Kidney glomerular epithelial cell (primary cell): ENCODE measurements at places on chromosomes 1 and 21.

DNA sequence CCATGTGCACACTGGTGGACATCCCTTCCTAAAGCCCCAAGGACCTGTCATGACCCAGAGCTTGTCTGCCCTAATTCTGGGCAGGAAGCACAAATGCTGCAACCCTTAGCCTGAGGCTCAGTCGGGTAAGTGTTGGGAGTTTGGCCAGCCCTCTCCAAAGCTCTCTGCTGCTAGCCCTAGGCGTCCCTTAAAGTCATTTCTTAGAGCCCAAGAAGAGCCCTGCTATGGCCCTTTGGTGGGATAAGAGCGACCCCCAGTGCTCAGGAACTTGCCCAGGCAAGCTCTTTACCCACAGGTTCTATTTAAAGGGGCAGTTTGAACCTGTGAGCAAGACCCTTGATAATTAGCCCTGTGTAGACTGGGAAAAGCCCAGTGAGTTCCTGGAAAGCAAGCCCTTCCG lies 356.8 kb downstream of the RRAGC start:
- no peak for DNase-seq

DNA sequence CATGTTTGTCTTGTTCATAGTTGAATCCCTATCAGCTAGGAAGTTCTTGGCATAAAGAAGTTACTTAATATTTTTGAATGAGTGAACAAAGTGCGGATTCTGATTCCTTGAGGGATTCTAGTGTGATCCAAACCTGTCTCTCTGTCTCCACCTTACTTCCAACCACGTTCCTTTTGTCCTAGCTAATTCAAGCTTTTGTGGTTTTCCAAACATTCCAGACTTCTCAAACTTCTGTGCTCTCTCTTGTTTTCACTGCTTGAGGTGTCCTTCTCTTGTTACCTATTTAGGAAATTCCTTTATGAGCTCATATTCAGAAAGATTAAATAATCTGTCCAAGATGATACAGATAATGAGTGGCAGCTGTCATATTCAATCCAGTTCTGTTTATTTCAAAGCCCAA lies 353.2 kb downstream of the PTBP2 start:
- no peak for DNase-seq

DNA sequence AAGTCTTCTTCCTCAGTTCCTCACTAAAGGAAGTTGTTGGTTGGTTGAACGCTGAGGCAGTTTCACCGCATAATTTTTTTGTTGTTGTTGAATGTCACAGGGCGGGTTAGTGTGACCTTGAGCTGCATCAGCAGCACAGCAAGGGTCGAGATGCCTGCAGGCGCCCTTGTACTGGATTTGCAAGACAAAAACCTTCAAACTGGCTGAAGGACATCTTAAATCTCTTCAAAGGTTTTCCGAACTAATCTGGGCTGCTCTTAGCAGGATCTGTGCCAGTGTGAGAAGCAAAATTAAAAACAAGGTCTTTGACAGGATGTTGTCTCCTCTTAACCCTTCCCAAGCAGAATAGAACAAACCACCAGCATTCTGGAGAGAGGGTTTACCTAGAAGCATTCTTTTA lies 59.4 kb downstream of the NRIP1 start:
- DNase-seq = no peak

DNA sequence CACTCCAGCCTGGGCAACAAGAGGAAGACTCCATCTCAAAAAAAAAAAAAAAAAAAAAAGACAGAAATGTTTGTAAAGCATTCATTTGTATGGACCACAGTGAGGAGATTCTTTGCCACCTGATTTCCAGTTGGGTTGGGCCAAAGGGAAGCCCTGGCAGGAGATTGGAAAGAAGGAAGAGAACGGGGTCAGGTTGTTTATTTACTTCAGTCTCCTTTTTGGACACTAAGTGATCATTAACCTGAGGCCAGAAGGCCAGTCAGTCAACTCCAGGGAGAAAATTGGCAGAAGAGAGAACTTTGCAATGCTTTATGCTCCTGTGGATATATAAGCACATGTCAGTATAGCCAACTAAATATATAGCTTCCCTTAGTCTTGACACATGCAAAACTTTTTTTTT lies 85.9 kb downstream of the NTMT2 start:
- no peak for DNase-seq

GRCh38 chr1:25587290-25587689 lies 29.3 kb upstream of the MAN1C1 start:
- no peak for DNase-seq

- DNase-seq = no peak
Observed at GRCh38 chr1:12057382-12057781, 5.7 kb upstream of the TNFRSF8 start.

DNA sequence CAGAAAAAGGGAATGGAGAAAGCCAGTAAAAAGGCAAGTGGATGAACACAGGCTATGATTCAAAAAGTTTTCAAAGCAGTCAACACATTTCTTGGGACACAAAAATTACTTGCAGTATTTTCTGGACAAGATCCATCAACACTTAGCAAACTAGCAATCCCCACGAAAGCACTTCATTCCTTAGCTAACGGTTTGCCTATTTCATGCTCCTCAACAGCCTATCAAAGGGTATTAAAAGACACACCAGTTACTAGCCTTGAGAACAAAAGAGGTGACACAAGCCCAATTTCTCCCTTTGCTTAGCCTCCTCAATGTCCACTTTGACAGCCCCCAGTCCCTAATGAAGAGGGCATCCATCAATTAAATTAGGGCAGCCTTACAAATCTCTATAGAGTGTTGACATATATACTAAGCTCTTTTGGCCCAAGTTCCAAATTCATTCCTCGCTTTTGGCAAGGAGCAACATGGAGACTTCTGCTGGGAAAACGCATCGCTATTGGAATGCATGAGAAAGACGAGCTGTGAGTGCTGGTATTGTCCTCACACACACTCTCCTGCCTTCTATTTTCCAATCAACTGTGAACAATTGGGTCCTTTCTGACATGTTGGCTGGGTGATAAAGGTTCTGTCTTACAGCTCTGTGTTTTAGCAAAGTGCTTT lies 180.0 kb downstream of the TNR start:
- no peak for DNase-seq

- no peak for DNase-seq
Observed at GRCh38 chr1:57492586-57493226, 68.8 kb upstream of the DAB1 start.

- no peak for DNase-seq
Observed at GRCh38 chr1:180185281-180185680, 30.6 kb downstream of the QSOX1 start.

DNA sequence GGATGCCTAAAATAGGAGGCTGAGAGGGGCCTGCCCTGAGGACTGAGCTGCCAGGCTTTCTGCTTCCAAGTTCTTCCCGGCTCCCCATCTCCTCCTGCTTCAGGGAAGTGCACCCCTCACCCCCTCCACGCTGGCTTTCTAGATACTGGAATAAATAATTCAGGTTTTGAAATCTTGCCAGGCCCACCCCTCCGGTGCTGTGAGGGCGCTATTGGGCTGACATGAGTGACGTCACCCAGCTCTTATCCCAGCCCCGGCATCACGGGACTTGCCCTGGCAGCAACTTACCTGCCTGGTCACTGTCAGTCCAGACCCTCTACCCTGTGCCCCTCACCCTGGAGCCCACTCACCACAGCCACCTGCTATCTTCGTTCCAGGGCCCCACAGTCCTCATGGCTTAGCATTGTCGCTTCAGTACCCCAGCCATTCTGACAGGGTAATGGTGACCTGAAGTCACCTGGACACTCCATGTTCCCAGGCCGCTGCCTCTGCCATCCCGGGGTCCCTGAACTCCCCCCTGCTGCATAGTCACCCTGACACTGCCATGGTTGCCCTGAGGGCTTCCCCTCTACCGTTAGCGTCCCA lies 819 bp upstream of the GPR3 start:
- DNase-seq = no peak

DNA sequence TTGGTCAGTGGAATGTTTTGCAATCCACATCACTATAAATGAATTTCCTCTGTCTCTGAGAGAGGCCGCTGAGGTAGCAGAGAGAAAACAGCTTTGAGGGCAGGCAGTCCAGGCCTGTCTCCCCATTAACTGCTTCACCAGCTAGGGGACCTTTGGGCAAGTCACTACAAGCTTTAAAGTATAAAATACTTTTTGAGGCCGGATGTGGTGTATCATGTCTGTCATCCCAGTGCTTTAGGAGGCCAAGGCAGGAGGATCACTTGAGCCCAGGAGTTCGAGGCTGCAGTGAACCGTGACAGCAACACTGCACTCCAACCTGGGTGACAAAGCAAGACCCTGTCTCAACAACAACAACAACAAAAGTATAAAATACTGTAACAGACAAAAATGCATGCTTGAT lies 6.4 kb downstream of the IL6R start:
- no peak for DNase-seq

DNA sequence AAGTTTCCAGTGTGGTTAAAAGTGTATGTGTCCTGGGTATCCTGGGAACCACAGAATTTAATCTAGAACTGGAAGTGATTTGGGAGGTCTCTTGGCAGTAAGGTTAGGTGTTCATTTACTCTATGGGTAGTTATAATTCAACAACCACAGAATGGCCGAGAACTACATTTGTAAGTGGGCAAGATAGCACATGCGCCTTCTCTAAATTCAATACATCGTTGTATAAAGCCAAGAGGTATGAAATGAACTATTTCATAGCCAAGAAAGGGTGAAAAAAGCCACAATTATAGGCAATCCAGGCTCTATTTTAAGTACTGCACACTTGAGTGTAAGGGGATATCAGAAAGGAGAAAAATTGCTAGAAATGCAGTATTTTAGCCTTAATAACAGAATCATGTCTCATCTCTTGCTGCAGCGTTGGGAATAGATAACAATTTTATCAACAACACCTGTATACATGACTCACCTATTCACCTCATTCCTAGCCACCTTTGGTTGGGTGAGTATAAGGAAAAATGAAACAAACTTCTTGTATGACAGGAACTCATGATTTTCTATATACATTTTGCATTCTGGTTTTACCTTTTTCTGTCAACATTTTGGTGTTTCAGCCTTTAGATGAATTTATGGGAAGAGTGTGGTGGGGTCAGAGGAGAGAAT lies 4.5 kb downstream of the SDCCAG8 start:
- no peak for DNase-seq

DNA sequence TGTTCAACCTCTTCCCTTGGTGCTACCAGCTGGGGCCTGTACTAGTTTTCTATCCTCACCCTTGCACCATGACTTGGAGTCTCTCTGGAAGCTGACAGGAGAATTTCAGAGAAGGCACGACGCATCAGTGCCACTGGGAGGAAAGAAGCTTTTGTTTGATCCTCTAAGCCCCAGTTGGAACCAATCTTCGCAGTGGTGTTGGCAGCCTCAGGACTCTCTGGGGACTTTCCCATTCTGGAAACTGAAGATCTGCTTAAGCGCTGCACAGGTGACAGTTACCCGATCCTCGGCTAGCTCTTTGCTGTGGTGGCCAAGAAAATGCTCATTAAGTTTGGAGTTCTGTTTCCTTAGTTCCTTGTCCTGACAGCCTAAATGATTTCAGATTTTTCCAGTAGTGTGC lies 222.3 kb downstream of the RHOU start:
- no peak for DNase-seq

- no peak for DNase-seq
Observed at GRCh38 chr1:54871275-54872035, 15.5 kb downstream of the DHCR24 start.

DNA sequence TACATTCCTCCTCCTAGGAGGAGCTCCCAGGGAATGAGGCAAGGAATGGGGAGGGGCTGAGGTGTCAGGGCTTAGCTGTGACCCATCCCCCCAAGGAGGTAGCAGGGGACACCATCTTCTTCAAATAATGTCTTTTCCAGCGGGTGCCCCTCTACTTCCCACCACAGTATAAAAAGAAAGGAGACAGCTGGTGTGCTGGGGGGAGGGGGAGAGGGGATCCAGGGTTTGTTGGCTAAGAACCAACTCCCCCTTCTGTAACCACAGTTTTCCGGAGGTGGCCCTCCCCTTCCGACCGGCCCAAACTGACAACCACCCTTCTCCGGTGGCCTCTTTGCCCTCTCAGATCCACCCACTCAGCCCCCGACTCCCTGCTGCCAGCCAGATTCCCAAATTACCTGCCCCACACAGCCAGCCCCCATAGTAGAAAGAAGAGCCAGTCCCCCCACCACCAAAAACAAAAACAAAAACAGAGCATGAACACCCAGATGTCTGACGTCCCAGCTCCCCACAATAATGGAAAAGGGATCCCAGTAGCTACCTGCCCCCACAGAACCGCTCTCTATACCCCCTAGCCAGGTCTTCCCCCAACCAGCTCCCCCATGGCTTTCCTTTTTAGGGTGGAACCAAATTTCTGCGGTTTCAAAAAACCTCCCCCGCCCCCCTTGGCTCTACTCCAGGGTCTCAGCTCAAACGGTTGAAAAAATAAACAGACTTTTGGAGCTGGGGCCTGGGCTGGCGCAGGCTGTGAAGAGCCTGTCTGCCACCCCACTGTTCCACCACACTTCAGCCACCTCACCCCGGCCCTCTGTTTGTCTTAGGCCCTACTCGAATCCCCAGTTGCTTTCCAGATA lies 2.1 kb downstream of the ARHGEF2 start:
- DNase-seq = no peak

DNA sequence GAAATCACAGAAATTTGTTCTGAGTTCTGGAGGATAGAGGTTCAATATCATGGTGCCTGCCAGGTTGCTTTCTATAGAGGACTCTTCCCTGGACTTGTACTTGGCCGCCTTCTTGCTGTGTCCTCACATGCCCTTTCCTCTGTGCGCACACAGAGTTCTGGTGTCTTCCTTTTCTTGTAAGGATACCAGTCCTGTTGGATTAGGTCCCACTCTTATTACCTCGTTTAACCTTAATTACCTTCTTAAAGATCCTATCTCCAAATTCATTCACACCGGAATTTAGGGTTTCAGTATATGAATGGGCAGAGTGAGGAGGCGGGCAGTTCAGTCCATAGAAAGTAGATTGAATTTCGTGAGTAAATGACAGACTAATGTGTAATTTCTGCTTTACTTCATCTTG lies 413.9 kb downstream of the NCAM2 start:
- DNase-seq = no peak

DNA sequence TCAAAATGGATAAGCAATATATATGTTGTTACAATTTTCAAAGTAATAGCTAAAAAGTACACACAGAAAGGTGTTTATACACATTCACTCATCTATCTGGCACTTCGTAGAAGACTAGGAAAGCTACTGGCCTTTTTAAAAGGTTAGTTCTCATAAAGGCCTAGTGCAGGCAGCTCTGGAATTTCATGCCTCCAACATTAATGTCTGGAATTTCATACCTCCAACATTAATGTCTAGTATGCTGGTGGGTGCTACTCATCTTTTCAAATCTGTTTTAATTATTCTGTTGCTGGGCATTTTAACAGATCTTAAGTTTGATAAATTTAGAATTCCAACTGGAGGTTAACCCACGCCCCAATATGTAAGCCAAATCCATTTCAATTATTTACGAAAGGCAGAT lies 124.2 kb downstream of the AKT3 start:
- no peak for DNase-seq

DNA sequence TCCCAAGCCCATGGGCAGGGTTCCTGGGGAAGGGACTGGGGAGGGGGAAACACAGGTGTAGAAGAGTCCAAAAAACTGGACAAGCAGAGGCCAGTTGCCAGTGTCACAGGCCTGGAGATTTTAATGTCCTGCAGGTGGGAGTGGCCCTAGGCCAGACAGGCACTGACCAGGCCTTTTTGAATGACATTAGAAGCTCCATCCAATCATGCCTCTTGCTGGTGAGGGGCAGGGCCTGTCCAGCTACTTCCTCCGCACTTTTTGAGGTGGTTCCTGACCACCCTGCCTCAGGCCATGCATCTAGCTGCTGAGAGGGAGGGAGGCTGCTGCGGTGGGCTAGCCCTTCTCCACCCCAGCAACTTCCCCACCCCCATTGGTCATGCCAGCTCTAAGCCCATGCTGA lies 15.9 kb upstream of the KIF21B start:
- no peak for DNase-seq
